Kidney glomerular epithelial cell (primary cell): ENCODE measurements at places on chromosomes 1 and 21.

GRCh38 chr1:206969090-206969489, 1.2 kb downstream of the FCAMR start:
- no peak for DNase-seq

DNA sequence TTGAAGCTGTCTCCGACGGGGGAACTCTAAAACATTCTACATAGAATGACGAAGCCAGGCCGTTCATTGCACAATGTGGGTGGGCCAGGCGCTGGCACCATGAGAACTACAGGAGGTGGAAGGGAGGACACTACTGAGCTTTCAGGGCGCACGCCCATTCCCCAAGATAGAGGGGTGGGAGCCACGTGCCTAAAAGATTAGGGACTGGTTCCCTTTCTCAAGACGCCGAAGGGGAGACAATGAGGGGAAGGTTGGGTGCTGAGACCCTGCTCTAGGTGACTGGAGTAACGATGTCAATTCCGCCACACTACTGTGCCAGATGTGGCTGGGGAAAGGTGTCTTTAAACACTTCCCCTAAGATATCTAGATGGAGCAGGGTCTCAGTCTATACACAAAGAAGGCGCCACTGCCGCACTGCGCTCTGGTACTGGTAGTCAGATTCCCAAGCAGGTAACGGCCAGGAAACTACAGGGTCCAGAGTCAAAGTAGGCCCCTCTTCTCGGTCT, 782 bp downstream of the CSDE1 start:
- no peak for DNase-seq

DNA sequence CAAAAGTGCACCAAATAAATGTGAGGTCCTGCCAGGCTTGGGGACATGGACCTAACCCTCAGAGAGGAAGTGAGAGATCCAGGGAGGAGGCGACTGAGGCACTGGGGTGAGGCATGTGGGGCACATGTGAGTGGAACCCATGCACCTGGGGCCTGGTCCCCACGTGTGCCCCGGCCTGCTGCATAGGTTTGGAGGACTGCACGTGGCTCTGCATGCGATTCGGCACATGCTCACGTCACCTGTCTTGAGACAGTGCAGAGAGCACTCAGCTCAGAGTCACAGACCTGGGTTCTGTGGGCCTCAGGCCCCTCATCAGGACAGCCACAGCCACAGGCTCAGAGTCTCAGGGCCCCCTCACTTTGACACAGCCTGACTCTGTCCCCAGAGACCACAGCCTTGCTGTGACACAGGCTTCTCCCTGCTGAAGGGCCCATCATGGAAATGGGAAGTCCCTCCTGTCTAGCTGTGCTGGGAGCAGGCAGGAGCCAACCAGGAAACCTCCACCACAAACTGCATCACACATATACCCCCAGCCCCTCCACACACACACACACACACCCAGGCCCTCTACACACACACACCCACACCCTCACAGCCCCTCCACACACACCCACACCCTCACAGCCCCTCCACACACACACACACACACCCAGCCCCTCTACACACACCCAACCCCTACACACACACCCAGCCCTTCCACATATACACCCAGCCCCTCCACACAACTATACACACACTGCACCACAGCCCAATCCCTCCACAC, 48.2 kb downstream of the SLC9A1 start:
- DNase-seq = no peak

DNA sequence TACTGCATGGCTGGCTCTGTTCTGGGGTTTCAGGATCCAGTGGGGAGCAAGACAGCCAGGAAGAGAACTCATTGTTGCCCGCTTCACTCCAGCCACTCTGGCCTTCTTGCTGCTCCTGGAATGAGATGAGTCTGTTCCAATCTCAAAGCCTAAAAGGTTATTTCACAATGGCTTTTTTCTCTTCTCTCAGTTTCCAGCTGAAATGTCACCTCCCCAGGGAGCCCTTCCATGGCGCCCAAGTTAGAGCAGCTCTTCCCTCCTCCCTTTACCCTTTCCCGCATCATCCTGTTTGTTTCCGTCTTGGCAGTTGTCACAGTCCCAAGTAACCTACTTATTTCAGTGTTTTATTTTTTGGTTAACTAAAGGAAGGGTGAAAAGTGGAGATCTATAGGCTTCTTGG, 15.8 kb downstream of the PLA2G2A start:
- DNase-seq = no peak

- DNase-seq = no peak
Measured at GRCh38 chr1:223553957-223554356, 111.5 kb downstream of the CAPN8 start.

DNA sequence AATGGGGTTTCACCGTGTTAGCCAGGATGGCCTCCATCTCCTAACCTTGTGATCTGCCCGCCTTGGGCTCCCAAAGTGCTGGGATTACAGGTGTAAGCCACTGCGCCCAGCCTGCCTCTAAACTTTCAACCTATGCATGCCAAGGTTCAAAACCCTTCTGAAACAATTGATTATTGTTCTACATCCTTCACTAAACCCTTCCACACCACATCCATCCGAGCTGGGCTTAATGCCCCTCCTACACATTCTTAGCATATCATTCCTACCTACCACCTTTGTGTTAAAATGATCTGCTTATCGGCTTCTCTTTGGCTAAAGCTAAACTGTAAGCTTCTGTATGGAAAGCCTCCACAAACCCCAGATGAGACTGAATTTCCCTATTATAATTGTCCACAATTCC, 40.8 kb upstream of the DOCK7 start:
- peak; percentile 4 for DNase-seq

GRCh38 chr21:22743085-22743484, 1744.9 kb downstream of the NCAM2 start:
- no peak for DNase-seq

DNA sequence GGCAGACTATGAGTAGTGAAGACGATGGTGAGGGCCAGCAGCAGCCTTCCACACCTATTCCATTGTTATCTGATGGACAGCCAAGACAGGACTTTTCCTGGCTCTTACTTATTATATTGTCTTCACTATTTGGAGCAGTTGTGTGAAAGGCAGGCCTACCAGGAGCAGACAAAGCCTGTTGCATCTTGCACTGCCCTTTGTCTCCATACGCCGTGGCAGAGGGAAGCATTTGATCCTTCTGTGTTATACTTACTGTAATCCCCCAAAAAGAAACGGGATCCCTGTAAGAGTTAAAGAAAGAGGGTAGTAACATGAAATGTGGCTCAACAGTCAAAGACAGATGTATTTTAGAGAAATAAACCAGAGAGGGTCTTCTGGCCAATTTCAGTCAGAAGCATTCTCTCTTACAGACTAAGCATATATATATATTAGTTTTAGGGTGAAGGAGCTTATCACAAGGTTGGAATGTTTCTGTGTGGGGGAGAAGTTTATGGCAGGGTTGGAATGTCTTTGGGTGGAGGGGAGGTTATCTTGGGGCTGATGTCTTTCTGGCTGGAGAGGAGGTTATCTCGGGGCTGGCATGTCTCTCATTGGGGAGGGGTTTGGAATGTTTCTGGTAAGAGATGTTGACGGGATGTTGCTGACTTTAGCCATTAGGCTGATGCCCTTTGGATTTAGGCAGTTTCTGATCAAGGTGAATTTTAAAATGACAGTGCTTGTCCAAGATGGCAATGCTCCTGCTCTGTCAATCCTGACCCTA, 23.4 kb upstream of the HSD3B1 start:
- DNase-seq = no peak

- no peak for DNase-seq
Measured at GRCh38 chr1:61093525-61094137, 11.3 kb downstream of the NFIA start.

DNA sequence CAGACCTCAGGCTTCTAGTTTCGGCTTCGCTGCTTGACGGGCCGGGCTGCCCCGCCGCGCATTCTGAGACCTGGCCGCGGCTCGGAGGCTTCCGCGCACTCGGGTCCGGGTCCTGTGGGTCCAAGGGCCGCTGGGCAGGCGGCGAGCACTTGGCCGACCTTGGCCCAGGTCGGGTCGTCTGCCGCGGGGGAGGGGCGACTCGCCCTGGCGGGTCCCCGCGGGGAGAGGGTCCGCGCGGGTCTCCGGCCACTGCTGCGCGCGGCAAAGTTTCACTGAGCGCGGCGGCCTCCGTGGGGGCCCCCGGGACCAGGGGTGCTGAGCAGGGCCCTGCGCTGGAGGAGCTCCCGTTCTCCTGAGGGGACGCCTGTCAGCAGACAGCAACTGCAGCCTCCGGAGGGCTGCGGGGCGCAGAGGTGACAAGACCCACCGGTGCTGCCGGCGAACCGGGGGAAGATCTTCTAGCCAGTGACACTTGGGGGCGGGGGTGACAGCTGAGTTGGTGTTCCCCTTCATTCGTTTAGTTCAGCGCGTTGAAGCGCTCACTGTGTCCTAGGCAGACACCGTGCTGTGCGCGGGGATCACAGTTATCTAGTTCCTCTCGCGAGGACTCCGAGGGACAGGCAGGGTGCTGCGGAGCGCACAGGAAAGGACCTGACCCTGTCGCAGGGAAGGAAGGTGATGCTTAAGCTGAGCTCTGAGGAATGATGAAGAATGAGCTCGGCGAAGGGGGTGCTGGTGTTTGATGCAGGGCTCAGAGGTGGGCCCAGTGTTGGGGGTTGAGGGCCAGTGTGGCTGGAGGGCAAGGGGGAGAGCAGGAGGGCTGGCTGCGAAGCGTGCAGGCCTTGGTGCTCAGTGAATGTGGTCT, 725 bp downstream of the MTFR1L start:
- no peak for DNase-seq

GRCh38 chr1:63913533-63913932, 139.7 kb downstream of the ROR1 start:
- DNase-seq = no peak

DNA sequence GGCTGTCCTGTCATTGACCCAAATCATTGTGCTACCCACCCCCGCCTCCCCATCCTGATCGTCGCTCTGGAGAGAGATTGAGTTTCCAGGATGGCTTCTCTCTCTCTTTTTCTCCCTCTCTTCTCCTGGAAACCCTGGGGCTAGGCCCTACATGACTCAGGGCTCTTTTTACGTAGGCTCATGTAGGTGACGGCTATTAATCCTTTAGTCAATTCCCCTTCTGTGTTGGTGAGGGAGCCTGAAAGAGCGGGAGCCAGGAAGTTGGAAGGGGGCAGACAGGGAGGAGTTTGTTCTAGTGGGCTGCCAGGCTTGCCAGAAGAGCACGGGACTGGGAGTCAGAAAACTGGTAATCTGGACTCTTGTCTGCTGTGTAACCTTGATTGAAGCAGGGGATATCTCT, 9.7 kb downstream of the ATP2B4 start:
- no peak for DNase-seq

GRCh38 chr1:1308756-1309250, 406 bp downstream of the PUSL1 start:
- no peak for DNase-seq

DNA sequence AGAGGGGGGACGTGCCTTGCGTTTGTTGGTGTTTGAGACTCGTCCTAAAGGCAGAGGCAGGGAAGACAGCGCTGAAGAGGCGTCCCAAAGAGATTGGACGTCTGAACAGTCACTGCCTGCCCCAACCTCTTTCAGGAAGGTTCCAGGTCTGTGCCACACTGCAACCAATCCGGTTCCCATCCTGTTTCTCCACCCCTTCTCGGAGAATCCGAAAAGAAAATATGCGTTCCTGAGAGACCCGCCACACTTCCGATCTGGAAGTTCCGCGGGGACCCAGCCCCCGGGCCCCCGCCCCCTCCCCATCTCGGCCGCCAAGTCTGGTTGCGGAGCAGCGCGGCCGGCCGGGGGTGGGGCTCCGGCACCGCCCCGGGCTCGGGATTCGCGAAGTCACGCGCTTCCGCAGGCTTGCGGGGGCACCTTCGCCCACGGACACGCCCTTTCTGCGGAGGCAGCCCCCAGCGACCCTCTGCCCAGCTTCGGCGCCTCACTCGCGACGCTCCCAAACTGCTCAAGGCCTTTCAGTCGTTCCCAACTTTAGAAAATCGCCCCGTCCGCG, 124.5 kb upstream of the DPYD start:
- DNase-seq = no peak

GRCh38 chr1:234970401-234970730, 158.3 kb downstream of the TOMM20 start:
- no peak for DNase-seq

DNA sequence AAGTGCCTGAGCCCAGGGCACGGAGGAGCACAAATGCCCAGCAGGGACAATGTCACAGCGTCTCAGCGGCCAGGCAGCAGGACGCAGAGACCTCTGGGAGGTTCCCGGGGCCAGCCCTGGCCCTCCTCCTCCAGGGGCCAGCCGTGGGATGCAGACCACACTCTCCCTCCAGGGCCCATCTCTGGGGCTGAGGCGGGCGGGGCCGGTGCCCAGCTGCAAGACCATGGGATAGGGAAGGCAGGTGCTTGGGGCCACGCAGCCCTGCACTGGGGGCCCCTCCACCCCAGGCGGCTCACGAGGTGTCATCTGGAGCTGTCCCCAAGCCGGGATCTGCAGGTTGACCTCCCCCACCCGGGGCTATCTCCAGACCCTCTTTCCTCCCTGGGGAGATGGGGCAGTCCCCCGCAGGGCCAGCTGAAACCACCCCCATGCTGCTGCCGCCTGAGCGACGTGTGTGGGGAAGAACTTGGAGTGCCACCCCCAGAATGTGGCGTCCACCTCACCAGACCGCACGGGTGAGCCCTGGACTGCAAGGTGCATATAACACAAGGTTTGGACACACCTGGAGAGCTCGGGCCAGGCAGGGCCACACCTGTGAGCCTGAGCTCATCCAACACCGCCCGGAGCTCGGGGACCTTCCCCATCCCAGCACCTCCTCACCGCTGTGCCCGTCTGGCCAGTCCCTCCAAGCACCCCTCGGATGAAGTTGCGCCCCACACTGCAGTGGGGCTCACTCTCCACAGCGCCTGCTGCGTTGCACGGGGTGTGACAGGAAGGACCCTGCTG, 4.1 kb upstream of the TTLL10 start:
- DNase-seq = no peak

DNA sequence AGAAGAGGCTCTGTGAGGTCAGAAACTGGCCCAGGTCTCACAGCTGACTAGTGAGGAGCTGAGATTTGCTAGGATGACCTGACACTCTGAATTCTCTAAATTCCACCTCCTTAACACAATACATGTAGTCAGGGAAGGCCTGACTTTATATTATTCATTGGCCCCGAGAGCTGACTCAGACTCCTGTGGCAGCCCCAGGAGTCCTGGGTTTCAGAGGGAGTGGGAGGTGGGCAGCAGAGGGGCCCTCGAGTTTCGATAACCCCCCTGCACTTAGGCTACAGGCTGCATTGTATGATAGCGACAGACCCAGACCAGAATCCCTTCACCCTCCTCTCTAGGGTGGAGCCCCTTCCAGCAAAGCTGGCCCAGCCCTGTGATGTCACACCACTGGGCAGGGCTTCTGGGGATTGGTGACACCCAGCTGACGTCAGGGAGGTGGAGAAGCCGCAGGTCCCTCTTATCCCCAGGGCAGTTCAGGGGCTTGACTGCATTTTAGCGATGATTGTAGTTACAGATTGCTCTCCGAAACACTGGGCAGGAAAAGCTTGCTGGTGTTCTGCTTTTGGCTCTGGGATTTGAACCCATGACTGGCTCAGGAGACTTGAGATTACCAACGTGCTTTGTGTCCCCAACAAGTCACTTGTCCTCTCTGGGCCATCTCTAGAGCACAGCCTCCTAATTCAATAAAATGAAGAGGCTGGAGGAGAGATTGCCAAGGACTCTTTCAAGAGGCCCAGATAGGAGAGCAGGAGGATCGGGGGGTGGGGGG, 17.0 kb upstream of the GPR37L1 start:
- peak; percentile 99 for DNase-seq
